ENCODE measurements at places on chromosomes 5 and 9.

GRCh38 chr9:130770679-130771442, 64.2 kb upstream of the ABL1 start:
- DNase-seq = no peak

GRCh38 chr9:20382460-20383071, 239.7 kb downstream of the MLLT3 start:
- no peak for DNase-seq

GRCh38 chr9:5608298-5609225, 20.3 kb upstream of the RIC1 start:
- no peak for DNase-seq

DNA sequence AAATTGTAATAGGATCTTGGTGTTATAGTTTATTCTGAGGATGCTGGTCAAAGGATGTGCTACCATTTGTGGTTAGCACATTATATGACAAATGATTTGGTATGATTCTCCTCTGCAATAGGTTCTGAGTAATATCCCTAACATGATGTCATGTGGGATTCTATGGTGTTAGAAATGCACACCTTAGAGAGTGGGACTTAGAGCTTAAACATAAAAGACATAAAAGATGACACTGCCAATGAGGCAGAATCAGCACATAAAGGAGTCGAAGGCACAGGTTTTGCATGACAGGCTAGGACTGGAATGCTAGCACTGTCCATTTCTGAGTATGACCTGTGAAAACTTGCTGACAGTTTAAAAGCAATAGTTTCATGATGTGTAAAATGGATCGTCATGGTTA, 100.4 kb downstream of the OSTF1 start:
- DNase-seq = no peak

- no peak for DNase-seq
These were observed 65.0 kb upstream of the DAP start for GRCh38 chr5:10825897-10826644.
